ENCODE measurements at places on chromosomes 11 and 22.

DNA sequence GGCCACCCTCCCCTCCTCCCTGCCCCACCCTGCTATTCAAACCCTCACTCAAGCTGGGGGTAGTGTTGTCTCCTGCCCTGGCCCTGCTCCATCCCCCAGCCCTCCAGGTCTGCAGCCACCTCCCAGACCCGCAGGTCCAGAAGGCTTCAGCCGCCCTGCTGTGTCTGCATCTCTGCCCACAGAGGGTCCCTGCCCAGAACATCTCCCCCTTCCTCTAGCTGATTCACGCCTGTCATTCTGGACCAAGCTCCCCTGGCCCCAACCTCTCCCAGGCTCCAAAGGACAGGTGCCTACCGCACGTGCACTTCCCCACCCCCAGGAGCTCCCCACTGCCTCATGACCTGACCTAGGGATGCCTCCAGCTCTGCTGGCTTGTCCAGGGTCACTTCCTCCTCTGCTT is 16.0 kb upstream of the SHISAL1 start:
- no peak for DNase-seq

DNA sequence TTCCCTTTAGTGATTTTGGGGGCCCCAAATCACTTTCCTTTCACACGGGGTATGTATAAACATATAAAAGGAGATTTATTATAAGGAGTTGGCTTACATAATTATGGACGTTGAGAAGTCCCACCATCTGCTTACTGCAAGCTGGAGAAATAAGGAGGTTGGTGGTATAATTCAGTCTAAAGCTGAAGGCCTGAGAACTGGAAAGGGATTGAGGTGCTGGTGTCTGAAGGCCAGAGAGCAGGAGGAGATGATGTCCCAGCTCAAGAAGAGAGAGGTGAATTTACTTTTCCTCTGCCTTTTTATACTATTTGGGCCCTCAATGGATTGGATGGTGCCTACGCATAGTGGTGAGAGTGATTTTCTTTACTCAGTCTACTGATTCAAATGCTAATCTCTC is 1.3 kb upstream of the ZNF202 start:
- no peak for DNase-seq

- no peak for DNase-seq
Observed at GRCh38 chr22:30782613-30783012, 87.9 kb downstream of the OSBP2 start.

DNA sequence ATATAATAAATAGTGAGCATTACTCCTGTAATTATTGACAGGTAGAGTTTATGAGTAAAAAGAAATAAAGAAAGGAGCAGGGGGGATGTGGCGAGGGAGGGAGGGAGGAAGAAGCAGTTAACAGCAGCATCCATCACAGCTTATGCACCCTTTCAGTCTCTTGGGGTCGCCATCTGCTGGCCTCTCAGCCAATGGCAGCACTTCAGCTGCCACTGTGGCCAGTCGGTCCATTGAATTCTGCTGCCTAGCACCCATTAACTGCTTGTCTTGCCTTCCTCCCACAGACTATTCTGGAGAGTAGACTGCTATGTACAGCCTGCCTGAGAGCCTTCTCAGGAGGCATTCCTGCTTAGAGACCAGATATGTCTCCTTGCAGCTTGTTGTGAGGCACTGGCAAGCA is 388.3 kb downstream of the TENM4 start:
- DNase-seq = no peak

GRCh38 chr11:60377401-60378136 is 763 bp upstream of the MS4A7 start:
- DNase-seq = no peak

DNA sequence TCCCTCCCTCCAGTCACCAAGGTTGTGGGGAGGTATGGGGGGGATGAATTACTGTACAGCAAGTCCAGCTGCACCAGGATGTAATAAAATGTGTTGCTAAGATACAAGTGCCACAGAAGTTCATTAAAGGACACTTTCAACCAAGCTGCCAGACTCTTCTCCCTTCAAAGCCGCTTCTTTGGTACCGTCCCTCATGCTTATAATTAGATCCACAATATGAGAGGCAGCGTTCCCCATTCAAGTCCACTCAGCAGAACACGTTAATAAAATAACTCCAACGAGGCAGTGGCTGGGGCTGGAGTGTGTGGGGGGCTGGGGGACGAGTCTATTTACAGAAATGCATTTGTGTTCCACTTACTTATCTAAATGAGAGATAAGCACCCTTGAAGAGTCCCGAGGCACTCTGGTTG is 14.7 kb downstream of the PHF21B start:
- DNase-seq = no peak

GRCh38 chr11:128902515-128903066 is 11.4 kb downstream of the KCNJ5 start:
- DNase-seq = no peak

GRCh38 chr11:103069367-103069766 is 22.6 kb downstream of the DCUN1D5 start:
- no peak for DNase-seq

- DNase-seq = peak; percentile 51
Observed at GRCh38 chr11:82858556-82859091, 41.6 kb downstream of the PRCP start.

- no peak for DNase-seq
Observed at GRCh38 chr11:20670932-20671403, 1.6 kb downstream of the NELL1 start.

DNA sequence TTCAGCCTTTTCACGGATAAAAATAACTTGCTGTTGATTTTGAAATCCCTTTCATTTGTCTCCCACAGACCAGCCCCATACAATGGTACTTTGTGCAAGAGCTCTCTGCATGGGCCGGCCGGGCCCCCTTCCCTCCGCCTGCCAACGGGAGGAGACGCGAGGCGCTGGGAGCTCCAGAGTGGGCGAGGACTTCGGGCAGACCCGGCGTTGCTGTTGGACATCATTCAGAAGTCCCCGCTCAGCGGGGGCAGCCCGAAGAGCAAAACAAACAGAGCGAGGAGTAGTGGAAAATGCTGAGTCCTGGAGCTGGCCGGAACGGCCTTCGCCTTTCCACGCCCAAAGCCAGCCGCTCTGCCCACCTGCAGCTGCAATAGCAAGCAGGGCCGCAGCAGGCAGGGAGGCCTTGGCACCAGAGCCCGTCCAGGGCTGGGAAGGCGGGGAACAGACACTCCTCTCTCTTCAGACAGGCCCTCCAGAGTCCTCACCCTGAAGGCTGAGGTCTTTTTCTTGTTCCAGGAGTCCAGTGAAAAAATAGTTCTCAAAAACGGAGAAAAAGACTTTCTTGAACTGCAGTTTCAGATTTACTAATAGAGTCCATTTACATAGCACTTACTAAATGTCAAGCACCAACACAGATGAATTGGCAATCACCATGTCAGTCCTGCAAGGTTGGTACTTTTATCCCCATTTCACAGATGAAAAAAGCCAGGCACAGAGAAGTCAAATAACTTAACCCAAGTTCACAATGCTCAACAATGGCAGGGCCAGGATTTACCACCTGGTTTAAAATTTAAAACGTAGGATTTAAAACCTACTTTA is 135.5 kb downstream of the ETS1 start:
- DNase-seq = no peak

DNA sequence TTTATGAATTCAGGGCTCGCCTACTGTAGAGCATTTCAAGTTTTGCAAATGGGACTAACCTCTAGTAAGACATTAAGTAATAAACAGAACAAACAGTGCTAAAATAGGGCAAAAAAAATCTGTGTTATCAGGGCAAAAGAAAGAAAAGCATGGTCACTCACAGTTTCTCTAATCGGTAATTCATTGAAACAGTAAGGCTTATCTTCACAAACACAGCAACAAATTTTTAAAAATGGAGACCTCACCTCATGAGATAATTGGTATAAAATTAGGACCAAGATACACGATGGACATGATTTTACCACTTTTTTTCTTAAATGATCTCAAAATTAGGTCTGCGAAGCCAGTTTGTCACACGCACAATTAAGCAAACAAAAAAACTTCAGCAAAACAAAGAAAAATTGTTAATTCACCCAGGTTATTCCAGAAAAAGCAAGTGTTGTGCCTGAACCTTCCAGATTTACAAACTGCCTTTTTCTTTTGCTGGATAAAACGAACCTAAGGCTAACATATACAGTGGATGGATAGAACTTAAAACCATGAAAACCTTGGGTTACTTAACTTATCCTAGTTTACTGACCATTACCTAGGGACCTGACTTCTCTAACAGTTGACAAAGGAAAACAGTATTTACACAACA is 1.4 kb downstream of the TMEM123 start:
- DNase-seq = peak; percentile 58

- no peak for DNase-seq
Observed at GRCh38 chr11:32987851-32988250, 27.8 kb upstream of the DEPDC7 start.

GRCh38 chr11:29844701-29845379 is 172.0 kb downstream of the KCNA4 start:
- no peak for DNase-seq

DNA sequence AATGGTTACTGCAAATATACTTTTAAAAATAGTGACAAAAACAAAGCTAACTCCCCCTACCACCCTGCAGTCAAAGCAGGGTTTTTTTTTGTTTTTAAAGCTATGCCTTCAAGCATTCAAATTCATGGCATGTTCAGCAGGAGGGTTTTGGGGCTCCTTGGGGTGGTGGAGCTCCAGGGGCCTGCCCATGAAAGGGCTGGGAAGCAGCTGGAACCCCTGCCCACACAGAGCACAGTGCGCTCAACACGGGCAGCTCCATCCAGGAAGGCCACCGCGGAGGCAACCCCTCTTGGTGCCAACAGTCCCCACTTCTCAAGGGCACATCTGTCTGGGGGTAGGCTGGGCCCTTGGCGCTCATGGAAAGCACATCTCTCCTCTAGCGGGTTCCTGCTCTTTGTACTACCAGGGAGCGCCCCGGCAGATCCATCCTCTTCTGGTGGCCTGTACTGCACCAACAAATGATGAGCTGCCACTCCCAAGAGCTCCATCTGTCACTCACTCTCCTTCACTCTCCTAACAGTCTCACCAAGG is 16.6 kb upstream of the PHLDA2 start:
- no peak for DNase-seq

GRCh38 chr11:75191330-75191717 is 40.4 kb downstream of the SLCO2B1 start:
- DNase-seq = no peak

DNA sequence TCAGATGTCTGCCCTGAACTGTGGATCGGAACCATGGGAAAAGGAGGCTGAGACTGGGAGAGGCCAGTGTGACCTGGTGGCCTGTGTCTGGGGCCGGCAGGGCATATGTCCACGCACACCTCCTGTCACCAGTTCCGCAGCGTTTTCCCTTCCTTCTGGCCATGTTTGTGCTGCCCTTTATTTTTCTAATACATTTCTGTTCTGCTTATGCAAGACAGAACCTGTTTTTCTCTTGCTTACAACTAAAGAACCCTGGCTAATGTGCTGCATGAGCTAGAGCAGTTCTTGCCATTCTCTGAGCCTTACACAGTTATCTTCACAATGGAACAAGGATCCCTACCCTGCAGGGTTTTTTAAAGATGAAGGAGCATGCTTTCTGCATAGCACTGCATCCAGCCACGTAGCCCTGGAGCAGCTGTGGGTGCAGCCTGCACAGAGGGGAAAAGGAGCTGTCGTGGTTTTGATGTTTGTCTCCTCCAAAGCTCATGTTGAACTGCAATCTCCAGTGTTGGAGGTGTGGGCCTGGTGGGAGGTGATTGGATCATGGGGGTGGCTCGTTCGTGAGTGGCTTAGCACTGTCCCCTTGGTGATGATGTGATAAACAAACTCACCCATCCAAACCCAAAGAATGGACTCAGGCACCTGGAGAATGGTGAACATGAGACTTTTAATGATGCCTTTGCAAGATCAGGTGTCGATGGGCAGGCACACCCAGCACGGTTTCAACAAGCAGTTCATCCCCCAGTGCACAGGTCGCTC is 84.8 kb upstream of the SHANK2 start:
- DNase-seq = no peak

GRCh38 chr11:13324709-13325108 is 47.1 kb downstream of the BMAL1 start:
- no peak for DNase-seq

DNA sequence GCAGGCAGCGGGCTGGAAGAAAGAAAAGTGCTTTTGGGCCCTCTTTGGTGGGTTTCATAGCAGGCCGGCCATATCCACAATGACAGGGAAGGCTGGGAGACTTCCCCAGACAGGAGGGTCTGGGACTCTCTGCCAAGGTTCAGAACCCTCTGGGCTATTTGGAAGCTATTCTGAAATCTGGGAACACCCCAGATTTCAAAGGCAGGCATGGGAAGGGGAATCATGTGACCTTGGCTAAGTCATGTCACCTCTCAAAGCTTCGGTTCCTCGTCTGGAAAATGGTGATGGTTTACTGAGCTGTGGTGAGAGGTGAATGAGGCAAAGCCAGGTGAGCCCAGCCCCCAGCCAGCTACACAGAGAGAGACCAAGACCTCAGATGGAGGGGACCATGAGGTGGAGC is 4.6 kb downstream of the CASTOR1 start:
- no peak for DNase-seq

DNA sequence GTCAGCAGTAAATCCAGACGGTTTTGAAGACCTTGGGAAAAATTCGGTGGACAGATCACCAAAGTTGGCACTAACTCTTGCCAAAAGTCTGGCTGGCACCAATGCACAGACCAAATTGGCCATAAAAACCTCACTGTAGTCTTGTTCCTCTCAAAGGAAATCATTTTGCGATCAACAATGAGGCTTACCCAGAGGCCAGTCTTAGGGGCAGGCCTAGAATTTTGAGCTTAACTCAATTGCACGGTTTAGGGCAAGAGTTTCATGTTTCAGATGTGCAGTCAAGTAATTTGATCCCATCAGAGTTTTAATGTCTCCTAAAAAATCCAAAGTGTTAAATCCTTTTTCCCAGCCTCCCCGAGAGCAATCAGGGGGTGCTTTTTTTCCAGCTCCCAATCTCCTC is 19.0 kb downstream of the MPPED2 start:
- DNase-seq = no peak

GRCh38 chr11:11148104-11148509 is 204.9 kb downstream of the CSNK2A3 start:
- DNase-seq = peak; percentile 76

- no peak for DNase-seq
Observed at GRCh38 chr11:82465481-82465880, 268.2 kb downstream of the FAM181B start.

DNA sequence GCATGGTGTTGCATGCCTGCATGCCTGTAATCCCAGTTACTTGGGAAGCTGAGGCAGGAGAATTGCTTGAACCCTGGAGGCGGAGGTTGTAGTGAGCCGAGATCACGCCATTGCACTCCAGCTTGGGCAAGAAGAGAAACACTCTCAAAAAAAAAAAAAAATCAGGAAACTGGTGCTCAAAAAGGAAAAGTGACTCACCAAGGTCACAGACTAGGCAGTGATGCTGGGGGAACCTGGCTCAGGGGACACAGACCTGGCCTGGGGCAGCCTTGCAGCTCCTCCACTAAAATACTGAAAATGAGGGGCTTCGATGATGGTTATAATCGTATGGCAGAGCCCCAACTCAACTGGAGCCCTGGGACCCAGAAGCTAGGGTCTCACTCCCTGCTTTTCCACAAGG is 8.1 kb upstream of the SLC35E4 start:
- no peak for DNase-seq

GRCh38 chr11:72331761-72332160 is 87.8 kb upstream of the PHOX2A start:
- no peak for DNase-seq
